ENCODE measurements at places on chromosomes 2 and 18. TPM values are rescaled to one million over a fixed set of nuclear protein-coding genes. Genes with fewer than 3 reads are reported as not detected.

The LAMA1 gene
- total RNA-seq = 2.9 TPM

The C2orf92 gene
- total RNA-seq = 11.2 TPM

The AQP12A gene
- not detected for total RNA-seq

The ST6GAL2 gene
- 53.2 TPM for total RNA-seq

The ASNSD1 gene
- 83.3 TPM for total RNA-seq

The UGT1A6 gene
- 17.6 TPM for total RNA-seq

The CERKL gene
- not detected for total RNA-seq

The LNPK gene
- total RNA-seq = 93.1 TPM

The ACMSD gene
- total RNA-seq = not detected

The GAD1 gene
- 0.85 TPM for total RNA-seq

The ERICH2 gene
- total RNA-seq = not detected

The LDLRAD4 gene
- 52.3 TPM for total RNA-seq

The CDH7 gene
- total RNA-seq = 5.6 TPM

DNA sequence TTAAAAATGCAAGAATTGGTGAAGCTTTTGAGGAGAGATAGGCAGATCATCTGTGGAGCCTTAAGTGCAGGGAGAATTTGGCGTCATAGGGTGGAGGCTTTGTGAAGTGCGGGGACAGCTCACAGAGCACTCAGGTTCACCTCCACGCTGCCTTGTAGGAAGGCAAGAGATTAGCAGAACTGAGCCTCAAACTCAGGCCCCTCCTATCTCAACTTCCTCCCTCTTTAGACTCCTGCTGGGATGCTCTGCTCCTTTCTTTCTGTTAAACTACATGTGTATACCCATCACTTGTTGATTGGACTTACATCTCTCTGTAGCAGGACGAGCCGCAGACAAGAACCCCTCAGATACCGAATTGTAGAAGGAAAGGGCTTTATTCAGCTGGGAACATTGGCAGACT is 422.2 kb downstream of the SETBP1 start:
- no peak for DNase-seq

DNA sequence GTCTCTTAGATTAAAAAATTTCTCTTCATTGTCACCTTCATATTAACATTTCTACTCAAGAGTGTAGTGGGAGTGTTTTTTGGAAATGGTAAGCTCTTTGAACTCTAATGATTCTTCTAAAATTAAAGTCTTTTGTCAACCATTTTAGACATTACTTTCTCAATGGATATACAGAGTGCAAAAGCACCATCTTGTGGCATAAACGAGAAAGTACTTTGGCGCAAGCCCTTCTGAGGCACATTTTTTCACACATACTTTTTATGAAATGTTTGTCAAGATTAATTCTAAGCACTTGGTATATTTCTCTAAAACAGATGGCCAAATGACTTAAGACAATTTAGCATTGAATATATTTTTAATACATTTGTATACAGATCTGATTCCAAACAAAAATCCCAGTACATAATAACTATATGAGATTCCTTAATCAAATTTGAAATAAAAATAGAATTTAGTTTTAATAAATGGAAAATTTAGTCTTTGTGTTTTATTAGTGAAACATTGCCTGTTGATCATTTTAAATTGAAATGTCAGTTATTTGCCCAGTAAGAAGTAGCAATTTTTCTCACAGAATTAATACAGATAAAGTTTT is 63.3 kb upstream of the GALNT5 start:
- DNase-seq = no peak

DNA sequence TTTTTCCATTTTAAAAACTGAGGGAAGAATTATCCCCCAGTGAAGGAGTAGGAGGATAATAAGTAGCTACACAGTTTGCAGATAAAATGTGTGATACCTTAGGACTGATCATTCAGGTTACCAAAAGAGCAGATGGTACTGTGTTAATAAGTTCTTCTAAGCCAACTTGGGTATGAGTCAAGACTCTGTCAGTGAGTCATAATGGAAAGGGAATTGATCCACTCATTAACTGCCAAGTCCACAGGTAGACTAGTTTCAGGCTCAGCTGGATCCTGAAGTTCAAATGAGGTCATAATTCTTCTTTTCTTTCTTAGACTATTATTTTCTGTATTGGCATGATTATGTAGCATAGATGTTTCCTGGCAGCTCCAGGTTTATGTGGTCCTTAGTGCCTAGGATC is 142.4 kb upstream of the ALPP start:
- DNase-seq = no peak

GRCh38 chr2:233487748-233488345 is 78.7 kb downstream of the USP40 start:
- no peak for DNase-seq

- no peak for DNase-seq
Observed at GRCh38 chr2:3104261-3104660, 273.4 kb downstream of the EIPR1 start.

DNA sequence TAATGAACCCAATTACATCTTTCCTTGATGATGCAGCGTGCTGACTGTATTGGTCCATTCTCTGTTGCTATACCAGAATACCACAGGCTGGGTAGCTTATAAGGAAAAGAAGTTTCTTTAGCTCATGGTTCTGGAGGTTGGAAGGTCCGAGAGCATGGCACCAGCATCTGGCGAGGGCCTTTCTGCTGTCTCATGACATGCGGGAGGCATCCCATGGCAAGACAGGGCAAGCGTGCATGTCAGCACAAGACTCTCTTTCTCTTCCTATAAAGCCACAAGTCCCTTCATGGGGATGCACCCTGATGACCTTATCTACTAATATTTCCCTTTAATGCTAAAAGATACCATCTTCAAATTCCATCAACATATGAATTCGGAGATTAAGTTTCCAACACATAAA is 122.8 kb upstream of the FHL2 start:
- DNase-seq = no peak

DNA sequence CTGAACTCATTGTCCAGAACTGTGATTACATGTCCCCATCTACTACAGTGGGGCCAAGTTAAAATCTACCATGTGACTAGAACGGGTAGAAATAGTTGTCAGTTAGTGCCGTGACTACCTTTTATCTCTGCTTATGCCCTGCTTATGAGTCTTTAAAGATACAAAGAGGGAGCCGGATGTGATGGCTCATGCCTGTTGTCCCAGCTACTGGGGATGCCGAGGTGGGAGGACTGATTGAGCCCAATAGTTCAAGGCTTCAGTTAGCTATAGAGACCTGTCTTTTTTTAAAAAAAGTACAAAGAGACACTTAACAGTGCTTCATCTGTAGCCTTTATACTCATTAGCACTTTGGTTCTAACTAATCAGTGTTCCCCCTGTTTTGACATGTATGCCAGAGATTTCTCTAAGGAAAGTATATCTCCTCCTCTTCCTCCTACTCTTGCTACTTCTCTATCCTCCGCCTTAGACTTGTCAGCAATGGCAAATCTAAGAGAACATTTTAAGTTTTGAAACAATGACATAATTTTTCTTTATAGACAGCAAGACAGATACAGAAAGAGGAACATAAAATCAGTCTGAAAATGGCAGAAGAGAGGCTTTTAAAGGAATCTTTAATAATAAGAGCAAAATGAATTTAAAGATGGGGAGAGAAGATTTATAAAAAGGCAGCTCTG is 45.0 kb downstream of the NBEAL1 start:
- no peak for DNase-seq

DNA sequence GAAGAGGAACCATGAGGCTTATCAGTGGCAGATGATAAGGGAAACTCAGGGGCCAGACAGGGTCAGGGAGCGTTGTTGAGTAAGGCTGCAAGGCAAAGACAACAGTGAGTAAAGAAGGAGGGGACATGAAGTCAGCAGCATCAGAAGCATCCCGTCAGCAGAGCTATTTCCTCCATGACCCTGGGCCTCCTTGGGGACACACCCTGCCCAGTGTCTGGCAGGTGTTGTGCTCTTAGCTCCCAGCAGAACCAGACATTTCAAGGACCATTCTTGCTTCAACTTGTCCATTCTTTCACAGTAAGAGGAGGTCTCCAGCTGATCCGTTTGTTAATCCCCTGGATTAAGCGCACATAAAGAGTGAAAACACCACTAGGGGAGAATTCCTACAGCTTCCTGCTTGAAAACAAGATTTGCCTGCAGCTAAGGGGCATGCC is 88.7 kb upstream of the MEIS1 start:
- DNase-seq = peak; percentile 28

- no peak for DNase-seq
Observed at GRCh38 chr2:71510196-71510807, 56.9 kb downstream of the DYSF start.

- no peak for DNase-seq
Observed at GRCh38 chr2:131036269-131036668, 57.0 kb downstream of the FAM168B start.

- no peak for DNase-seq
Observed at GRCh38 chr2:143690235-143690634, 561.0 kb downstream of the ARHGAP15 start.

GRCh38 chr2:71419976-71420375 is 33.4 kb upstream of the DYSF start:
- no peak for DNase-seq

- no peak for DNase-seq
Observed at GRCh38 chr2:128778843-128779242, 460.2 kb upstream of the HS6ST1 start.

DNA sequence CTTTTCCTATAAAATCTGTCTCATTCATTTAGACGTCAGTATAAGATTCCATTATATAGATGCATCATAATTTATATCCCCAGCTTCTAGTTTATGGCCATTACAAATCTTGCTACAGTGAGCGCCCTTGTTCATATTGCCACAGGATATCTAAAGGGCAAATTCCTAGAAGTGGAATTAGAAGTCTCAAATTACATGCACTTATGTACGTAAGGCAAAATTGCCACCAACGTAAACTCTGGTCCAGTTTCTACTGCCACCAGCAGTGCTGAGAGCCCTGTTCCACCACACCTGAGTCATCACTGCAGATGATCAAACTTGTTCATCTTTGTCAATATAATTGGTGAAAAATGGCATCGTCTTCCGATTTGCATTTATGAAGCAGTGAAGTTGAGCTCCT is 90.9 kb upstream of the ID2 start:
- no peak for DNase-seq

DNA sequence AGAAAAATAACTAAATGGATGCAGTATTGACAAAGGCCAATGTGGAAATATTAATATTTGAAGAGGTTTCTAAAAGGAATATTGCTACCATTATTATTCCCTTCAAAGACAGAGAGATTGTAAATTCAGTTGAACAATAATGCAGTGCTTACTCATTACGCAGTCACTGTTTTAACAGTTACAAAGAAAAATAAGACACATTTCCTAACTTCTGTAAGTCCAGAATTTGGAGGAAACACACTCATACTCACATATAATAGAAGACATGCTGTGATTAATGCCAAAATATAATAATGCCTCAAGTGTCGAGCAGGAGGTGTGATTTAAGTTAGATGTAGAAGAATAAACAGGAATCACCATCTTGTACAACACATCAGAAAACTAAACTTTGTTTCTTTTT is 389.2 kb downstream of the FBXO15 start:
- DNase-seq = no peak

GRCh38 chr2:227479865-227480475 is 8.0 kb downstream of the AGFG1 start:
- no peak for DNase-seq

GRCh38 chr2:85550486-85550885 is 10.8 kb downstream of the GGCX start:
- DNase-seq = no peak

DNA sequence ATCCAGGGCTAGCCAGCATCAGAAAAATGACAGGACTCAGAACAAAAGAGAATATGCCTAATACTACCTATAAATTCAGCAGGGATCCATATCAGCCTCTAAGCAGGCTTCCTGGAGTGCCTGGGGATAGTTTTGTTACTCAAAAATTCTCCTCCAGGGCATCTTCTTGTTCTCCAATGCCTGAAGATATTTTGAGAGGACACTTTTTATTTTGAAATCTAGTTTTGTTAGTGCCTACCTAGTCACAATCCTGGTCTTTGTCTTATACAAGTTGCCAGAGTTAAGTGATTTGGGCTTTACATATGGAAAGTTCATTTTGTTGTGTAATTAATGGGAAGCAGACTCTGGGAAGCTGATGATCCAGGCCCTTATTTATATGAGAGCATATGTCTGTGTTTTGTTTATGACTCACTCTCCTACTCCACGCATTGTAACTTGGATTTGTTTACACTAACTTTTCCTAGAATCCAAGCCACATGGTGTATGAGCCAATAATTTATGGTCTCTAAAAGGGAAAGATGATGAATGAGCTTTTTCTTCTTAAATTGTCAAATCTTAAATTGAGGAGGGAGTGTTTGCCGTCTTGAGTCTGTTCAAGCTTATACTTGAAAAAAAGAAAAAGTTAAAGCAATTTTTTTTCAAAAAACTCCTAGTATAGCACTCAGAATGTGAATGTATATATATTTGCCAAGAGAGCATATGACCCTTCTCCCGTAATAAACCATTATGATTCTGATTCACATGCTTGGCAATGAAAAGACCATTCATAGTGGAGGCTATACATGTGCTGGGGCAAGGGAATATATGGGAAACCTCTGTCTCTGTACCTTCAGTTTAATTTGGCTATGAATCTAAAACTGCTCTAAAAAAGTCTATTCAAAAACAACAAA is 370.3 kb downstream of the SETBP1 start:
- DNase-seq = peak; percentile 59

All from urinary bladder (tissue), 4 donors.